Fibroblast of skin of right quadriceps (primary cell): ENCODE measurements at places on chromosomes 2 and 18.

GRCh38 chr18:13137670-13138419 lies 80.7 kb upstream of the LDLRAD4 start:
- DNase-seq, result no peak

DNA sequence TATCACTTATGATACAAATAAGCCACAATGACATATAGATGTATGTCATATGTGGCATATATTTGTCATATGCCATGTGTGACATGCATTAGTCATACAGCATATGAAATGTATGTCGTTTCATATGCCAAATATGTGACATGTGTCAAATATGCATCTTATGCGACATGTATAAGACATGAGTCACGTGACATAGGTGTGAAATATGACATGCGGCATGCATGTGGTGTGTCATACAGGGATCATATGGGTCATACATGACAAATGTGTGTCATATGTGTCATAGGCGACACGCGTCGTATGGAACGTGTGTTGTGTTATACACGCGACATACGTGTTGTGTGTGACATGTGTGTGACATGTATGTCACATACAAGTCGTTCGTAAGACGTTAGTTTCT lies 2154.0 kb upstream of the PIK3C3 start:
- DNase-seq, result no peak

GRCh38 chr2:73208258-73208657 lies 5.8 kb upstream of the SMYD5 start:
- no peak for DNase-seq

- DNase-seq, result no peak
Measured at GRCh38 chr18:74918276-74918790, 290.6 kb downstream of the PTGR3 start.

GRCh38 chr2:192584976-192585375 lies 390.2 kb upstream of the TMEFF2 start:
- DNase-seq, result no peak

DNA sequence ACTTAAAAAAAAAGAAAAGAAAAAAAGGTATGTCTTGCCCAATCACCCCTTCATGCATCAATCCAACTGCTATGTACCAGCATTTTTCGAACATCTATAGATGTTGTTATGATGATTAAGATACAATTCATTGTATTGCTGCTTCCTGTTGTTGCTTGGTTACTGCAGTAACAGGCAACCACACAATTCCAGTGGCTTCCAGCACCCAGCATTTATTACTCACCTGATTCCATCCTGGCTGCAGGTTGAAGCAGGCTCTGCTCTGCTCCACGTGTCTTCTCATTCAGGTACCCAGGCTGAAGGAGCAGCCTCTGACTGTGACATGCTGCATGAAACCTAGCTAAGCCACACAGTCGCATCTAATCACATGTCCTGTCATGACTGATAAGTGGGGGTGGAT lies 196.9 kb downstream of the INO80D start:
- peak; percentile 47 for DNase-seq

- DNase-seq, result no peak
Measured at GRCh38 chr2:128269990-128270671, 48.5 kb downstream of the HS6ST1 start.

- DNase-seq, result no peak
Measured at GRCh38 chr18:38963943-38964660, 1398.5 kb upstream of the CELF4 start.

DNA sequence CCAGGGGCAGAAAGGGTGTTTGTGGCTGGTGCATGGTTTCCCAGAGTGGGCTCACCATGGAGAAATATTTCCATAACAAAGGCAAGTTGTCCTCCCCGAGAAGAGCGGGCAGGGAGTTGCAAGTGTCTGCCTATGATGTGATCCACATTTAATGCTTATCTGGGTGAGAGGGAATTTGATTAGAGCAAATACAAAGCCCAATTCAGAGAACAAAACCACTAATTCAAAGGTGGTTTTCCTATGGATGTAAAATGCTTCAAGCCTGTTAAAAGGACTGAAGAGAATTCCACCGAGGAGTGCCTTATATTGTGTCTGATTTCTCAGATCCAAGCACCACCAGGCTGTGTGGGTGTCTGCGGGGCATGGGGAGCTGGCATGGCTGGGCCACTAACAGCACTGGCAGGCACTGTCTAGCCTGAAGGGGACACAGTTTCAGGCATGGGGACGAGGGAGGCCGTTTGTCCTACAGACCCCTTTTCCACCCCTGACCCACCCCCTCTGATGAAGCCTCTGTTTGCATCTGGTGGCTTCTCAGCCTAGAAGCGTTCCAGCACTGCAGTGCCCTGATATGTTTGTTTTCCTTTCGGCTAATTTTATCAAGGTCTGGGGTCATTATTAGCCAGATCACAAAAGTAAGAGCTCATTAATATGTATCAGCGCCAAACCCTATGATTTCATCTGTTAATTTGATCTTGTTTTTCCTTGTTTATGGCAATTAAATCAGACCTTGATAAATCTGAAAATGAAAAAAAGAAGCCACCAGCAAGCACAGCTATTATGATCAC lies 357.3 kb downstream of the HRH4 start:
- DNase-seq, result no peak

- DNase-seq, result no peak
Measured at GRCh38 chr2:72153026-72153791, 5.5 kb upstream of the CYP26B1 start.

- no peak for DNase-seq
Measured at GRCh38 chr2:8394569-8395359, 287.1 kb upstream of the ID2 start.

DNA sequence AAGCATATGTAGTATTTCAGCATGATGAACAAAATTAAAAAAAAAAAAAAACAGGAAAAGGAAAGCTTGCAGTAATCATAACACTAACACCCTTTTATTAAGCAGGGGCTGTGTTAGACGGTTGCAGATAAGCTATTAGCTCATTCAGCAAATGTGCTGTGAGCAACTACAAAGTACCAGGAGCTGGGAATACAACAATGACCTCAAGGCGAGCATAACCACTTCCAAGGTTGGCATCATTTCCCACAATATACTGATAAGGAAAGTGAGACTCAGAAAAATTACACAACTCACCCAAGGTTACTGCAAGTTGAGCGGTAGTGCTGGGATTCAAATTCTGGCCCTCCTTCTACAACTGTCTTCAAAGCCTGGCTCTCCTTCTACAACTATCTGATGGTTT lies 38.2 kb upstream of the ACTR3 start:
- no peak for DNase-seq

GRCh38 chr2:102892698-102893310 lies 131.0 kb downstream of the TMEM182 start:
- DNase-seq, result no peak

GRCh38 chr2:41743324-41743723 lies 304.5 kb upstream of the PKDCC start:
- no peak for DNase-seq

GRCh38 chr2:64485961-64486360 lies 32.0 kb downstream of the LGALSL start:
- DNase-seq, result no peak

DNA sequence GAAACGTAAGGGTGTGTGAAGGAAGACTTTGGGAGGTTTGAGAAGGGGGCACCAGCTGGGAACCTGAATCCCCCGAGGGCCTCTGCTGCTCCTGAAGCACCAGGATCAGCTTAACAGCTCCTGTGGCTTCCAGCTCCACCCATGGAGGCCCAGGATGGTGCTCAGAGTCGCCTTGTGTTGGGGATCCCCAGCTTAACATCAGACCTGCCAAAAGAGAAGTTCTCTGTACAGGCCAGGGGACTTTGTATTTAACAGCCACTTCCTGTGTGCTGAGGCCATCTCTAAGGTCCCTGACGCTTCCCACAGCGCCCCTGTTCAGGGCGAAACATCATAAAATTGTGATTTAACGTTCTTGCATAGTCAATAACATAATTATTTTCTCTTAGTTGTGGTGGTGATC lies 77.5 kb downstream of the NCK2 start:
- no peak for DNase-seq

DNA sequence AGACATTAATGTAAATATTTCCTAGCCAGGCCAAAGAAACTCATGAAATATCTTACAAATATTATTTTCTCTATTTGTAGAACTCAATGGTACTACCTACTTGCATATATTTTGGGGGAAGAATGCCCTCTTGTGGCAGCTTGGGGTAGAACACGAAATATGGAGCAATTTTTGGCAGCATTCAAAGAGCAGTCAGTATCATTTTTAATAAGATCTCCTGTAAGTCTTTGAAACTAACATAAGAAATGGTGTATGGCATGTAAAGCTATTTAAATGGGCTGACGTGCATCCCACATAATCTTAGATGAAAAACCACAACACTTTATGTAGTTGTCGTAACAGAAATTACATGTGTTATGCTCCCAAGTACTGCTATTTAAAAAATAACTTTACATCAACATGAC lies 62.3 kb upstream of the CCDC195 start:
- DNase-seq, result peak; percentile 62

DNA sequence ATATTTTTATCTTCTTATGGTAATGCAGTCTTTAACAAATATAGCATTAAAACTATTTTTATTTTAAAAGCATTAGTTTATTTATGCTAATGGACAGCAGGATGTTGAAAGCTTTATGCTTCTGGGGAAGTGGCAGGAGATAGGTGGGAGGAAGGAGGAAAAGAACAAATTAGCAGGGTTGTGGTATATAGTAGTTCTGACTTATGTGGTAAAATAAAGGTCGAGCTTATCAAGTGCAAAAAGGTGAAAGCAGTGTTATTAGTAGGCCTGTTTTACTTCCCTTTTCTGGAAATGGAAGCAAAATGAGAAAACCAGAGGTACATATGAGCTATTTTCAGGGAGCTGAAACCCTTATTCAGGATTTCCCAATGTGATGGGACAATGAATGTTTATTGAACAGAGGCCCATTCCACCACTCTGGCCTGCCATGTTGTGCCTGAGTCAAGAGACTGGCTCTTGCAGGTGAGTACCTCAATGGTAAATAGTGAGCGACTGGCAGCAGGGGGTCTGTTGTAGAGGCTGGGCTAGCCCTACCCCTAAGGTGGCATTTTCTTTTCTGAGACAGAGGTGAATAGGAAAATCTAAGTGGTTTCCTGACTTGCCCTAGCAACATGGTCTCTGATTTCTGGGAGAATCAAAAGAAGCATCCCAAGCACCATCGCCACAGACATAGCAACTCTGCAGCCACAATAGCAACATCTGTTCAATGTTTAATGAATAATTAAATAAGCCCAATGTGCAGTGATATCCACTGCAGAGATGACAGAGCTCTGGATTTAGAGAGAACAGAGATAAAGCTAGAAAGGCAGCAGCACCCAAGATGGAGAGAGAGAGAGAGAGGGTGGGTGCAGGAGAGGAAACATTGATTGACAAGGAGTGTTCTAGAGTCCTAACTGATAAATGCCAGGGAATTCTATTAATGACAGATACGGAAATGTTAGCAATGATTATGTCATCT lies 119.7 kb downstream of the UPP2 start:
- no peak for DNase-seq

DNA sequence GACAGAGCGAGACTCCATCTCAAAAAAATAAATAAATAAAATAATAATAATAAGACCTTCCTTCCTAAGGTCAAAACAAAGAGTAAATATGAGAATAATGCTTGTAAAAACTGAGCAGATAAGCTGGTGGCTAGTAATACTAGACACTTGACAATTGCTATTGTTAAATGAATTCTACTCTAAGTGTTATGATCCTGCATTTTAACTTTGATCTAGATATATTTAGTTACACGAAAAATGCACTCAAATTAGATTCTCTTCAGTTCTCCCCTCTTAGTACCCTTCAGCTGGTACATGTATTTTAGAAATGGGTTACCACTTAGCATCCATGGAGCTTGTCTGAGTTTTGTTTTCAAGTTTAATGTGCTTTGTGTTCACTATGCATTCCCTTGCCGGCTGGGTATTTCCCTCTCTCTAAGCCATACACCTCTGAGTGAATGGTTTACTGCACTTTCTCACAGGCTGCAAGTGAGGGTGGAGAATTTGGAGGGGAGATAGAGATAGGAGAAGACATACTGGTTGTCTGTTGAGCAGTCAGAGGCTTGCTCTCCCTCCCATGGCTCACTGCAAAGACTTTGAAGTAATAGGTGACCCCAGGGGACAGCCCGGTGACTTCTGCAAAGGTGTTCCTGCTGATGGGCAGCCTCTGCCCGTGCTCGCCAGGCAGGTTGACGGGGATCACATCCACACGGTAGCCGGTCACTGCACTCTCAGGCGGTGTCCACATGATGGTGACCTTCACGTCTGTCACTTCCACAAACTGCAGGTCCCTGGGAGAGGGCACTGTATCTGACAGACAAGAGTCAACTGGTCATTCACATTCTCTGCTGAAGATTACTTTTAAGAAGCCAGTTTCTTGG lies 29.9 kb downstream of the FN1 start:
- DNase-seq, result no peak

- no peak for DNase-seq
Measured at GRCh38 chr2:234847639-234848038, 104.2 kb upstream of the SH3BP4 start.

- DNase-seq, result peak; percentile 76
Measured at GRCh38 chr2:37449761-37450296, 105.4 kb downstream of the QPCT start.

DNA sequence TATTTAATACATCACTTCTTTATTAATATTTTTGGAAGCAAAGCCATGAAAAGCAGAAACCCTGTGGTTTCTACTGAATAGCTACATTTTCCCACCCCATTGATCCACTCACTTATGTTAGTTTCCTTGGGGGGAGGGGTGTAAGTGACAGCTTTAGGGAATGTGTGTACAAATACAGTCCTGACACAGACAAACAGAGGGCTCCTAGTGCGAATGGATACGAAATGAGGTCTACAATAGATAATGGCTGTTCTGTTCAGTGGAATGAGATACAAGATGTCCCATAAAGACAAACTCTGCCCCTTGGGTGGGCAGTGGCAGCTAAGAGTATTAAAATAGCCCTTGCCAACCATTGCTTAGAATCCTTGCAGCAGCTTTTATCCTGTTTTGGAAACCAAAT lies 312.9 kb downstream of the NCKAP5 start:
- no peak for DNase-seq

DNA sequence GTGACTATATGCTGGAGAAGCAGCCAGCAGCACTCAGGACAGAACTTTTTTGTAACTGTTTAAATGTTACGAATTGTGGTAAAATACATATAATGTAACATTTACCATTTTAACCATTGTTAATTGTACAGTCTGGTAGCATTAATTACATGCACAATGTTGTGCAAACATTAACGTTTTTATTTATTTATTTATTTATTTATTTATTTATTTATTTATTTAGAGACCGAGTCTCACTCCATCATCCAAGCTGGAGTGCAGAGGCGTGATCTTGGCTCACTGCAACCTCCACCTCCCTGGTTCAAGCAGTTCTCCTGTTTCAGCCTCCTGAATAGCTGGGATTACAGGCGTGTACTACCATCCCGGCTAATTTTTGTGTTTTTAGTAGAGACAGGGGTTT lies 88.7 kb upstream of the TEX51 start:
- DNase-seq, result no peak

DNA sequence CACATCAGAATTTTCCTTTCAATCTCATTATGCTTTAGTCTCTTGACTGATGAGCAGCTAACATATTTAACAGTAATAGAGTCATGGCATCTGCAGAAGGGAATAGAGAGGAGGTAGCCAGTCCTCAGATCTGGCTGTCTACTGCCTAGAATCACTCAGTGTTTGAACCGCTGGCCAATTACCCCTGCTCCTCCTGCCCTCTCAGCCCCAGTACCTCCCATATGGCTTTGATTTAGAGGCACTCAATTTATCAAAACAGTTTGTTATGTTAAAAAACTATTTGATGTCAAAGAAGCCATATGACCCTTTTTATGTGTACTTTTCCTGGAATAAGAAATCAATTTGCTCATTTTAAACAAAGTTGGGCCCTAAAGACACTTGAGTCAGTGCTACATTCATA lies 355.2 kb downstream of the CMPK2 start:
- peak; percentile 2 for DNase-seq

- no peak for DNase-seq
Measured at GRCh38 chr2:27033253-27033852, 588 bp downstream of the TMEM214 start.
